ENCODE measurements at places on chromosomes 2 and 18.

DNA sequence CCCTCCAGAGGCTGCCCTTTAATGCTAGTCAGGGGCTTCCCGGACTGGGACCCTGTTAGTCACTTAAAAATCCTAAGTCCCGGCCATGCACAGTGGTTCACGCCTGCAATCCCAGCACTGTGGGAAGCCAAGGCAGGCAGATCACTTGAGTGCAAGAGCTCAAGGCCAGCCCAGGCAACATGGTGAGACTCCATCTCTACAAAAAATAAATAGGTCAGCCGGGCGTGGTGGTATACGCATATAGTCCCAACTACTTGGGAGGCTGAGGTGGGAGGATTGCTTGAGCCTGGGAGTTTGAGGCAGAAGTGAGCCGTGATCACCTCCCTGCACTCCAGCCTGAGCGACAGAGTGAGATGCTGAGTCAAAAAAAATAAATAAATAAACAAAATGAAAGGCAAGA lies 17.2 kb upstream of the KCNG2 start:
- no peak for DNase-seq

- no peak for DNase-seq
These were observed 112.2 kb downstream of the OSBPL6 start for GRCh38 chr2:178306352-178307073.

- no peak for DNase-seq
These were observed 144.7 kb upstream of the CTNNA2 start for GRCh38 chr2:79368116-79368630.

DNA sequence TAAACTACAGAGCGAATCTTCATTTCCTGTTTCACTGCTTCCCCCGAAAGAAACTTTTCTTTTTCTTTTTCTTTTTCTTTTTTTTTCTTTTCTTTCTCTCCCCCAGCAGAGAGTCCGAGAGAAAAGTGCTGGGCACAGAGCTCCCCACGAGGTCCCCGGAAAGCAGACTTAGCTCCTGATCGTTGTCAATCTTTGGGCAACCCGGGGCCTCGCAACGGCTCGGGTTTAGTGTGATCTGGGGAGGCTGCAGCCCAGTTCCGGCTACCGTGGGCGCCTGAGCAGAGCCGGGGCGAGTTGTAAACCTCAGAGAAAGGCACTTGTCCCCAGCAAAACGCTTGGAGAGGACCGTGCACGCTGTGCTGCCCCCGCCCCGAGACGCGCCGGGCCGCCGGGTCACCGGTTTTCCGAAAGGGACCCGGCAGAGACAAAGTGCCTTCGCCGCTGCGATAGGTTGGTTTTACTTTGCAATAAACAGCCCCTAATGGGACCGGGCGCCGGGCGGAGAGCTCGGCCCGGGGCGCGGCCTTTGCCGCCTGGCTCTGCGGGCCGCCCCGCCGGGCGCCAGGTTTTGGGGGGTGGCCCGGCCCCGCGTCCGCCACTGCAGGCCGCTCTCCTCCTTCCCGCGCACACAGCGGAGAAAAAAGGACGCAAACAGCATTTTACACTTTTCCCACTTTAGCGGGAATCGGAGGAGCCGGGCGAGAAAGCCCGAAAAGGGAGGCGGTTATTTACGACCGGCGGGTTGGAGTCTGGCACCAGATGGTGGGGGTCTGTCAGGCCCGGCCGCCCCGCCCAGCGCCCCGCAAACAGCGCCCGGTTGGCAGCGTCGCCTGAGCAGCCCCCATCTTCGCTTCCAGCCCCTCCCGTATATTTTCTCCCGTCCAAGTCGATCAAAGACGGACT lies 136.0 kb downstream of the INSIG2 start:
- DNase-seq: no peak

GRCh38 chr2:235199128-235199527 lies 247.3 kb downstream of the SH3BP4 start:
- no peak for DNase-seq

DNA sequence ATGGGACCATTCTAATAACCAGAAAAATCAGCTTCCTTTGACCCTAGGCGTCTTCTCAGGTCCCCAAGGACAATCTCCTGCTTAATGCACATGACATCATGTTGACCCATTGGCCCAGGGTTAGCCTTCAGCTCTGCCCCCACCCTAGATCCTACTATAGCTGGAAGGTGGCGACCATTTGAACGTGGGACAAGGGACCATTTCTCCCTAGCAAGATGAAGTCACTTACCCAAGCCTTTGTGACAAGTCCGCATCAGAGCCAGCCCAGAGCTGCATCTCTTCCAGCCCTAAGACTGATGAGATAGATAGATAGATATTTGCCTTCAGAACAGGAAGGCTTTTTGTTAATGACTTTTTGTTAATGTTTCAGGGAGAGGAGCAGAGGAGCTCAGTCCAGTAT lies 28.2 kb upstream of the TAF1B start:
- no peak for DNase-seq

DNA sequence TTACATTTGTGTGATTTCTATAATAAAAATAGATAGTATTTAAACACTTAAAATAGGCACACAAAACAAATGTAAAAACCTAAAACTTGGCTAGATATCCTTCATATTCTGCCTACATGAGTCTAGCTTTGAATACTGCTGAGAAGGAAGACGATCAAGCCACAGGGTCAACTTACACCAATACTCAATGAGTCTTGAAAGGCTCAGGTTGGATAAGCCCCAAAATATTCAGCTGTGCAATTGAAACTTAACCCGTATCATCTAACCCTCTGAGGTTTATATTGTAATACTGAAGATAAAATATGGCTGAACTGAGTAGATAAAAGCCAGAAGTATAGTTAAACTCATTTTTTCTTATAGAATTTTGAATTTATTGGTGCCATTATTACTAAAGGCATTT lies 313.0 kb upstream of the NRXN1 start:
- no peak for DNase-seq

DNA sequence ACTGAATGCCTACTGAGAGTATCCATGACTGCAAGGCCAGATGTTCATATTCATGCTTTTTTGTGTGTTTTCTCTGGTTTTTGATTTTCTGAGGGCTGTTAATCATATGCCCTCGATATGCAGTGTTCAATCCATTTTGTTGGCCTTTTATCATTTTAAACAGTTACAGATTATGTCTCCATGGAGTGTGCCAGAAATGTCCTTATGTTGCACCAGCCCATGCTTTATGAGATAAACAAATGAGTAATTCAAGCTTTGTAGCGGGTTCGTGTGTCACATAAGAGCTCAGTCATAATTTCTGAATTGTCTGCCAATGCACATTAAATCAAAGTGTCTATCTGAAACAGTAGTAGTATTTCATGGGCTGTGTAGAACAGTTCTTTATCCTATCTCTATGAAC lies 583.0 kb downstream of the THSD7B start:
- no peak for DNase-seq

DNA sequence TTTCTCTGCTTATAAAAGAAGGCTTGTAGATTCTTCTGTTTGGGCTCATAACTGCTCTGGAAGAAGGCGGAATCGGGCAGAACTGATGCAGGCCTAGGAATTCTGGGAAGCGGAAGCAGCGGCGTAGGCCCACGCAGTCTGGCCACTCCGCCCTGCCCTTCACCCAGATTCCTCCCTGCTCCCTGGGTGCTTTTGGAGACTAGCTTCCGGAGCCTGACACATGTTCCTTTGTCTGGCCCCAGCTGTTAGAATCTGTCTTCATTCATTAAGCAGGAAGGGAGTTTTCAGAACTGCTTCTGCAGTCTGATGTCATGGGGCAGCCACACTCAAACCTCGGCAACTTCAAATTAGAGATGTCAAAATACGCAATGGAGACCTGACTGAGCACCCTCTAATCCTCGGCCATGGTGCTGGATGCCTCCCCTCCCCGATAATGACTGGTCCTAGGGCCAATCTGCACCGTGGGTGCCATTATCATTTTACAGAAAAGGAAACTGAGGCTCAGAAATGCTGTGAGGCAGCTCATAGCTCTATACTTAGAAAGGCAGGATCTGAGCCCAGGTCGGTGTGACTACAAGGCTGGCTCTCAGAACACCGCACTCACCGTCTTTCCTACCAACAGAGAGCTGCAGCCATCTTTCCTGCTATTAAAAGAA lies 275.7 kb downstream of the MYCN start:
- DNase-seq: no peak

- no peak for DNase-seq
These were observed 114.7 kb upstream of the STON1 start for GRCh38 chr2:48414980-48415835.

GRCh38 chr18:76052227-76052595 lies 442.8 kb downstream of the ZNF516 start:
- no peak for DNase-seq

DNA sequence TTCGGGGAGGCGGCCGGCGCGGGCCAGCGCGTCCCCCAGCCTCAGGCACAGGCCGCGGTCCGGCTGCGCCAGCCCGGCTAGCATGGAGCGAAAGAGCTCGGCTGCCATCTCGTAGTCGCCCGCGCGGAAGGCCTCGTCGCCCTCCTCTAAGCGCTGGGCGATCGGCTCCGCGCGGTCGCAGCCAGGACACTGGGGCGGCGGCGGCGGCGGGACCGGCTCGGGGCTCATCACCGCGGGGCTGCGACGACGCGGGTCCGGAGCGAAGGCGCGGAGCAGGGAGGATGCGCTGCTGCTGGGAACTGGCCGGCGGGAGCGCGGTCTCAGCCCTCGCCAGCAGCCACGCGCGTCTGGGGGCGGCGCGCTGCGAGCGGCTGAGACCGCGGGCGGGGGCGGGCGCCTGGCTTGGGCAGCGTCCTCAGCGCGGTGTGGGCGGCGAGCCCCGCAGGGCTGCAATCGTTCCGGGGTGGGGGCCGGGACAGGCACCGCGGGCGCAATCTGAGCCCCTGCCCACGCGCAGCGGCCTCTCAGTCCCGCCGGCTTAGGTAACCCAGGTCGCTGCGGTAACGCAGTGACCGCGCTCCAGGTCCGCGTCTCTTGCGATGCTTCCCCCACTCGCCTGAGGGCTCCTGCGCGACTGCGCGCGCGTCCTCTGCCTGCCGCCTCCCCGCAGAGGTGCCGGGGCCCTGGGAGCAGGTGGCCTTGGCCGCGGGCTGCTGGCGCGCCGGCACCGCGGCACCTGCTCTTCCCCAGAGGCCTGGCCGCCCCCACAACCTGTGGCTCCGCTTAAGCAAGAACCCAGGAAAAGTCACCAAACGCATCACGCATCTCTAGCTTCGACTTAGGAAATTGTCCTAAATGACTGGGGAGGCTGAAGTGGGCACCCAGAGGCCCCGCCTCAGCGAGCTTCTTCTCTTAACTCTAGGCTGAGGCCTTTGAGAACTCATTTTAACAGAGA lies at the start of gene LONRF2:
TSS of gene LONRF2 (minus strand) at position 636 of the 955 bp plus-strand sequence. CDS start at position 228, 408 bp downstream.
- no peak for DNase-seq

DNA sequence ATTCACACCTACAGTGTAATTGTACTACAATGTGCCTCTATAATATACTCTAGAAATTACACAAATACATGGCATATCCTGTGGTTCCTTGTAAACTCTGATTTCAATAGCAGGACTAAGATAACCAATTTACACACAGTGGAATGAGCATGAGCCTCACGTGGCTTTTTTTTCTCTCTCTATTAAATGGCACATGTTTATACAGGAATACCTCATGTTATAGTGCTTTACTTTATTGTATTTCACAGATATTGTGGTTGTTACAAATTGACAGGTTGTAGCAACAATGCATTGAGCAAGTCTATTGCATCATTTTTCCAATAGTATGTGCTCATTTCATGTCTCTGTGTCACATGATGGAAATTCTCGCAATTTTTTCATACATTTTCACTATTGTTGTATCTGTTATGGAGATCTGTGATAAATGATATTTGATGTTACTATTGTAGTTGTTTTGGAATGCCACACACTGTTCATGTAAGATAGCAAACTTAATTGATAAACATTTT lies 260.0 kb downstream of the FSIP2 start:
- no peak for DNase-seq

- DNase-seq: no peak
These were observed 36.8 kb upstream of the C2orf74 start for GRCh38 chr2:61125123-61125710.

GRCh38 chr2:146874260-146874658 lies 970.6 kb upstream of the ACVR2A start:
- DNase-seq: no peak

- no peak for DNase-seq
These were observed 288.0 kb upstream of the TNP1 start for GRCh38 chr2:217147818-217148217.

DNA sequence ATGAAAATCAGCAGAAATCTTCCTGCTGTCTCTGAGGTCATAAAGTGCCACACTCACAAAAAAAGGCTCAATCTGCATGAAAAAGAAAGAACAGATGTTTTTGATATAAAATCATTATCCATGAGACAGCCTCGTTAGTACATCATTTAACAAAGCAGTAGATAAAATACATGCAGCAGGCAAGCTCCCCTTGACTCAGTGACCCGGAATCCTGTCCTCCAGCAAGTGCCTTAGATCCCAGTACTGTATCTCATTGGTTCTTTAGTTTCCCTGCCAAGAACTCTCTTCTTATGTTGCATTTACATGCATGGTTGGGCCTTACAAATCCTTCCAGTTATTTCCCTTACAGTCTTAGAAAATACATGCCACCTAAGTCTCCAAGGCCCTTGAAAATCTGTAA lies 148.9 kb upstream of the CCDC195 start:
- DNase-seq: no peak

DNA sequence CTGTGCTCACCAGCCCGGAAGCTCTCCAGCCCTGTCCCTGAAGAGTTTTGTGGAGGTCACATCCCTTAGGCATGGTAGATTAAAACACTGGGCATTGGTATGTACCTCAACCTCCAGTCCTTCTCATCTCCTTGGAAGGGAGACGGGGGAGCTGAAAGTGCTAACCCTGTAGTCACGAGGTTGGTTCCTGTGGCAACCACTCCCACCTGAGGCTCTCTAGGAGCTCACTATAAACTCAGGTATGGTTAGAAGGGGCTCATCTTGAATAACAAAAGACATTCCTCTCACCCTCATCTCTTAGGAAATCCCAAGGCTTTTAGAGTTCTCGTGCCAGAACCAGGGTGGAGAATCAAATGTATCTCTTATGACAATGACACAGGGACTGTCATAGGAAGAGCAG lies 43.0 kb upstream of the MGAT4A start:
- no peak for DNase-seq

DNA sequence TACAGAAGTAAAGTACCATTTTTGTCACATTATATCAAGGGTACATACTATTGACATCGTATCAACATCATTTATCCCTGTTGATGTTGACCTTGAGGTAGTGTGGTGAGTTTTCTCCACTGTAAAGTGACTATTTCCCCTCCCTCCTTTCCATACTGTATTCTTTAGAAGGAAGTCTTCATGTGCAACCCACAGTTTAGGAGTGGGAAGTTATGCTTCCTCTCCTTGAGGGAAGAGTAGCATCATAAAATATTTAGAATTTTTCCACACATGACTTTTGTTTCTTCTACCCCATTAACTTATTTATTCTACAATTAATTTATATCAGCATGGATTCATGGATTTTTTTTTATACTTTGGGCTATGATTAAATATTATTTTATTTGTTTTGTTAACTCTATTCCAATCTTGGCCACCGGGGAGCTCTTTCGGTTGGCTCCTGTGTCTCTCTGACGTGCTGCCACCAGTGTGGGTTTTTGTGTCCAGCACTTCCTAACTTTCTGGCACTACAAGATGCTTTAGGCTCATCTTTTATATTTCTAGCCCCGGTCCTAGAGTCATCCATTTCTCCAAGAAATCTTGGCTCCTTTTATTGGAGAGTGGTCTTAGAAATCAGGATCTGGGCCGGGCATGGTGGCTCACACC lies 19.0 kb downstream of the AQP12B start:
- no peak for DNase-seq
